ENCODE measurements at places on chromosomes 7 and 10.

GRCh38 chr10:88116481-88116880, 253.1 kb downstream of the PTEN start:
- H3K4me1 ChIP-seq: peaks cover 91% of the 10 kb centered on the region
- H3K4me3 ChIP-seq: no peak overlapping the region
- H3K27me3 ChIP-seq: no peaks in the 10 kb centered on the region
- no peaks in the 10 kb centered on the region for H3K36me3 ChIP-seq

GRCh38 chr10:70940834-70941568, 52.6 kb upstream of the PCBD1 start:
- H3K4me1 ChIP-seq: no peaks in the 10 kb centered on the region
- H3K27me3 ChIP-seq: no peaks in the 10 kb centered on the region
- DNase-seq: no peak
- H3K27ac ChIP-seq: no peak overlapping the region
- H3K36me3 ChIP-seq: no peaks in the 10 kb centered on the region

GRCh38 chr7:38178004-38178694, at the start of gene STARD3NL:
Gene STARD3NL (plus strand): TSS chr7:38178245. CDS start chr7:38207505, 29,260 bp downstream.
- no peaks in the 10 kb centered on the region for H3K36me3 ChIP-seq
- peak within 1 kb of the TSS; percentile 69 for H3K27ac ChIP-seq
- peak within 1 kb of the TSS; percentile 93 for H3K4me3 ChIP-seq
- H3K4me1 ChIP-seq: peaks cover 27% of the 10 kb centered on the region
- peak; percentile 100 for DNase-seq
- H3K27me3 ChIP-seq: no peaks in the 10 kb centered on the region

DNA sequence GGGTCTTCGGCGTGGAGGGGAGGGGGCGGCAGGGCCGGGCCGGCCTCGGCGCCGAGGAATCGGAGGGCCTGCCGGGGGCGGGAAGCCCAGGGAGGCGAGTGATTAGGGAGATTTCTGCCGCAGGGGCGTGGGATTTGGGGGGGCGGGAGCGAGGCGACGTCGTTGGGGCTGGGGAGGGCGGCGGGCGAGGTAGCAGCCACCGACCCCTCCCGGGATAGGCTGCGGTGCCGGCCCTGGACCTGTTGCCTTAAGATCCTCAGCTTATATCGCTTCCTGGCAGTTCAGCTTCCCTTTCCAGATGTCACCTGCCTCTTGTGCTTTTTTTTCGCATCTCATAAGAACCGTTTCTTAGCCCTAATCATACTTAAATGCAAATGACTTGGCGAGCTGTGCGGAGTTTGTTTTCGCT, 655 bp downstream of the LMTK2 start:
- peak overlapping the region; percentile 87 for H3K4me3 ChIP-seq
- peaks cover 12% of the 10 kb centered on the region for H3K4me1 ChIP-seq
- H3K27me3 ChIP-seq: peaks cover 60% of the 10 kb centered on the region
- H3K27ac ChIP-seq: no peak overlapping the region
- no peaks in the 10 kb centered on the region for H3K36me3 ChIP-seq
- peak; percentile 26 for DNase-seq

DNA sequence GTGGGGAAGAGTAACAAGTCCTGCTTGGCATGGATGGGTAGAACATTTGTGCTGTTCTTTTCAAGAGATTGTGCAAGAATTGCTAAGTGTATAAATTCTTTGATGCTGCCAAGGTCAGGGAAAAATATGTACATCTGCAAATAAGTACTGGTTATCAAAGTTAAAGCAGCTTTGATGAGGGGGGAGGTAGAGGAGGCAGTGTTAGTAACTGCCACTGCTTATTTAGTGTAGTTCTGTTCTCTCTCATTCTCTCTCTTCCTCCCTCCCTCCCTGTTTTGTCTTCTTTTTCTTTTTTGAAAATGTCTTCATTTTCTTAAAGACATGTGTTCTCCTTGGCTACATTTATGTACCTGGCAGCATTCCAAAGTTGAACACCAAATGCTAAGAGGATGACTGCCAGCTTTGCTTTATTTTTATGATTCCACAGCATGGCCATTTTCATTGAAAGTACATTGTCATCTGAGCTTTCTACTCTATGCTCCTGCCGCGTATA, 18.6 kb downstream of the CACNB2 start:
- no peaks in the 10 kb centered on the region for H3K36me3 ChIP-seq
- no peak for DNase-seq
- H3K27me3 ChIP-seq: no peaks in the 10 kb centered on the region
- H3K4me3 ChIP-seq: no peak overlapping the region
- no peak overlapping the region for H3K27ac ChIP-seq

GRCh38 chr10:112946649-112947048, 3.4 kb upstream of the TCF7L2 start:
- no peak overlapping the region for H3K27ac ChIP-seq
- no peak for DNase-seq
- no peaks in the 10 kb centered on the region for H3K36me3 ChIP-seq
- peaks cover 21% of the 10 kb centered on the region for H3K4me1 ChIP-seq

GRCh38 chr7:81333004-81333403, 414.2 kb upstream of the SEMA3C start:
- H3K4me3 ChIP-seq: no peak overlapping the region
- DNase-seq: no peak
- no peaks in the 10 kb centered on the region for H3K4me1 ChIP-seq

- H3K27me3 ChIP-seq: no peaks in the 10 kb centered on the region
- H3K4me1 ChIP-seq: no peaks in the 10 kb centered on the region
- no peak for DNase-seq
- no peaks in the 10 kb centered on the region for H3K36me3 ChIP-seq
These were observed 477.9 kb downstream of the RPS24 start for GRCh38 chr10:78511324-78512204.

DNA sequence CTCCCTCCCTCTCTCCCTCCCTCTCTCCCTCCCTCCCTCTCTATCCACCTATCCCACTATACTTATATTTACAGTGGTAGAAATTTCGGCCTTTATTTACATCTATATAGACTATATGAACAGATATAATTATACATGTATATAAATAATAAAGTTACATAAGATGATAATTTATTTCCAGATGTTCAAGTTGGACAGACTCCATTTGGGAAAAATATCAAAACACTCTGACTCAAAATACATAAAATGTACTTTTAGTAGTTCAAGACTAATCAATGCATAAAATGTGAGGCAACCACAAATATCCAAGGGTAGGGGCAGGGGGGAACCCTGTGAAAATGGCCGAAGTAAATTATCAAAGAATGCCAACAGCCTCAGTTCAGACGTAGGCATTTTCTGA, 203.0 kb downstream of the FANK1 start:
- no peak for DNase-seq
- H3K4me1 ChIP-seq: peaks cover 20% of the 10 kb centered on the region
- H3K27ac ChIP-seq: no peak overlapping the region
- H3K36me3 ChIP-seq: no peaks in the 10 kb centered on the region
- no peak overlapping the region for H3K4me3 ChIP-seq

DNA sequence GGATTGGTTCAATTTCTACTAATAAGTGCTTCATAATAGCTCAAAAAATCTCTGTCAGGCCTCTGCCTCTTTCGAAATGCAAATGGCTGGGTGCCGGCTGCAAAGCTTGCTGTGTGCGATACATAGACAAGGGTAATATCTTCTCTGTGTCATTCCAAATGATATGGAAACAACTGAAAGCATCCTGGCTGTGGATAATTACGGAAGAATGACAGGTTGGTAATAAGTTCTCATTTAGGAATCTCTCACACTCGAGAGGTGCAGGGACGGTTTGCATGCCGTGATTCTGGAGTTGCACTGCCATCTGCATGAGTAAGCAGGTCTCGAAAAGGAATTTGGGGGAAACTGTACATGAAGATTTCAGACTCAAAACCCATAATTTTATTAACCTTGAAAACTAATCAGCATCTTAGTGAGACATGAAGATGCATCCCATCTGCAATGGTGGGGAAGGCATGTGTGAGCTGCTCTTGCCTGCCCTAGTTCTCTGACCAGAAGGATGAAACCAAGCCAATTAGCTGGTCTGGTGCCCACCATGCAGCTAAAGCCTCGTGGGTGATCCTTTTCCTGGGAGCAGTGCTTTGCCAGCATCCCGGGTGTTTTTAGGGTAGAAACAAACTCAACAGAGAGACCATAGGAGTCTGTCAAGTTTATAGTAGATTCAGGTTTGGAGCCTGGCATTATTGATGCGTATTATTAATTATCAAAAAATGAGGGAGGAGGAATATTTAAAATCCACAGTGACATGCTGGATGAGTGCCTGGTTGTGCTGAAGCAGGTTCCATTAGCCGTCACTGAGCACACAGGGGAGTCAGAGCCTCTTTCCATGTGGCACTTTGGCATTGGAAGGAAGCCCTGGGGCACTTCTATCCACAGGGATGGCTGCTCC, 503.6 kb upstream of the MGMT start:
- H3K36me3 ChIP-seq: no peaks in the 10 kb centered on the region
- no peak for DNase-seq
- H3K4me1 ChIP-seq: no peaks in the 10 kb centered on the region
- H3K27ac ChIP-seq: no peak overlapping the region
- H3K4me3 ChIP-seq: no peak overlapping the region

- H3K36me3 ChIP-seq: no peaks in the 10 kb centered on the region
- DNase-seq: no peak
- no peaks in the 10 kb centered on the region for H3K27me3 ChIP-seq
- H3K4me3 ChIP-seq: no peak overlapping the region
- no peak overlapping the region for H3K27ac ChIP-seq
These were observed 125.2 kb upstream of the STEAP4 start for GRCh38 chr7:88431882-88432281.

DNA sequence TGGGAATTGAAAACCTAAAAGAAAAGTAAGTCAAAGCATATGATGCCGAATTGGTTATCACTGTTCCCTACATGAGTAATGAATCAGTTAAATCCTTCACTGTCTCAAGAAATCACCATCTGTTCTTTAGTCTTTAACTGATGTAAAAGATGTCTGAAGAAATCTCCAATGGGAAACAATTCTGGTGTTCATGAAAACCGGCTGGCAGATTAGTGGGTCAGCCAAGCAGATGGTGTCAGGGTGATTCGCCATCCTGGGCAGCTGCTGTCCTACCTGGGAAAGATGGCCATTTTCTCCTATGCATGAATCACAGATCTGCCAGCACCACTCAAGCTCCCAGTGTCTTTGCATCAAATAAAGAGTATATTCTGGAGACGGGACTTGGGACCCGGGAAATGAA, 925.2 kb upstream of the GHITM start:
- no peaks in the 10 kb centered on the region for H3K27me3 ChIP-seq
- no peak overlapping the region for H3K4me3 ChIP-seq
- no peaks in the 10 kb centered on the region for H3K4me1 ChIP-seq
- H3K36me3 ChIP-seq: no peaks in the 10 kb centered on the region

DNA sequence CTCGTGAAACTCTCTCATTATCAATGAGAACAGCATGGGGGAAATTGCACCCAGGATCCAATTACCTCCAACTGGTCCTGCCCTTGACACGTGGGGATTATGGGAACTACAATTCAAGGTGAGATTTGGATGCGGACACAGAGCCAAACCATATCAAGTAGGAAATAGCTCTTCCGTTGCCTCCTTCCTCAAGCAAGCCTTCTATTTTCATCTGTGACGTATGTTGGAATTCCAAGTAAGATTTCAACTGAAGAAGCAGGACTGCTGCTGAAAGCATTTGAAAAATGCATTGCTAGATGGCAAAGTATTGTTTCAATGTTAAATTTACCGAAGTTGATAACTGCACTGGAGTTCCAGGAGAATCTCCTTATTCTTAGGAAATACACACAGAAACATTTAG, 178.1 kb upstream of the GALNT17 start:
- DNase-seq: no peak
- H3K27ac ChIP-seq: no peak overlapping the region
- H3K4me3 ChIP-seq: no peak overlapping the region
- no peaks in the 10 kb centered on the region for H3K27me3 ChIP-seq
- H3K36me3 ChIP-seq: no peaks in the 10 kb centered on the region
- H3K4me1 ChIP-seq: no peaks in the 10 kb centered on the region

Data from CD14-positive monocyte (primary cell).